GM04503 (cell line): ENCODE measurements at places on chromosomes 2 and 18.

GRCh38 chr2:168215813-168216212, 31.6 kb downstream of the STK39 start:
- no peak for DNase-seq

DNA sequence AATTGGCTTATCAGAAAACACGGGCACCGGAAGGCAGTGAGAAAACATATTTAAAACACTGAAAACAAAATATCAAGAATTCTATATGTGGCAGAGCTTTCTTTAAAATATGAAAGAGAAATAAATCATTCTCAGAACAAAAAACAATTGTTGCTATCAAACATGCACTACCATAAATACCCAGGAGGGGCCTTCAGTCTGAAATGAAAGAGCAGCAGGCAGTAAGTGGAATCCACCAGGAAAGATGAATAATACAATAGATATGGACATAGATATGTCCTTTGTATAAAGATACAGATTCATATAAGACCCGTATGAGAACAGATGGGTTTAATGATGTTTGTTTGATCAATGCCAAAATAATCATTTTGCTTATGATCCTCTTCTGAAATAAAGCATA, 142.0 kb downstream of the TMEM18 start:
- no peak for DNase-seq

GRCh38 chr2:4370422-4371090, 667.2 kb downstream of the DCDC2C start:
- no peak for DNase-seq

DNA sequence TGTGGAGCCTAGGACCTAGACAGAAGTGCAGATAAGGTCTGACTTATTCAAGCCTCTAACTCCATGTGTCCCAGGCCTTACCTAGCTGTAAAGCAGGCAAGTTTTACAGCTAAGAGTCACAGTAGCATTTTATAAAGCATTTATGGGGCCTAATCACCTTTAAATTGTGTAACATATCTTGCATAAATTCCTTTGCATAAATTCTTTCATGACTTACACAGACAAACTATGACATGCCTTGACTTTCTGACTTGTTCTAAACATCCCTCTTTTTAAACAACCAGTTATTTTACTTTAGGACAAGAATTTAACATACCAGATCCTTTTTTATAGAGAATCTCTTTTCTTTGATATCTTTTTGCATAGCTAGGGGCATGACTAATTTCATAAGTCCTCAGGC, 1257.8 kb upstream of the NRXN1 start:
- no peak for DNase-seq

DNA sequence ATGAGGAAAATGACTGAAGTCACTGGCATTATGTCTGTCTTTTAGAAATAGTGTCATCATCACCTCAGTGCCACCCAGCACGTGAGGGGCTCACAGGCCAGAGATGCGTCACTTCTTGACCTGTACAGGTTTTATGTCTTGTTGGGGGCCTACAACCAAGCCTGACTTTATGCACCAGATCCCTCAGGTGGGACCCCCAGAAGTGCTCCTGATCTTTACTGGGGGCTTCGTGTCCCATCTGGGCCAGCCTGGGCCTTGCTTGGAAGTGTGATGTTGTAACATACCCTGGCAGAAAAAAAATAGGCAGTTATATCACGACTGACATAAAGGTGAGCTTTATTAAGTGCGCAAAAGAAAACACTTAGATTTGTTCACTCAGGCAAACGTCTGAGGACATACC, 21.5 kb upstream of the GNAL start:
- no peak for DNase-seq

GRCh38 chr2:152924722-152925121, 206.3 kb downstream of the ARL6IP6 start:
- DNase-seq, result no peak

DNA sequence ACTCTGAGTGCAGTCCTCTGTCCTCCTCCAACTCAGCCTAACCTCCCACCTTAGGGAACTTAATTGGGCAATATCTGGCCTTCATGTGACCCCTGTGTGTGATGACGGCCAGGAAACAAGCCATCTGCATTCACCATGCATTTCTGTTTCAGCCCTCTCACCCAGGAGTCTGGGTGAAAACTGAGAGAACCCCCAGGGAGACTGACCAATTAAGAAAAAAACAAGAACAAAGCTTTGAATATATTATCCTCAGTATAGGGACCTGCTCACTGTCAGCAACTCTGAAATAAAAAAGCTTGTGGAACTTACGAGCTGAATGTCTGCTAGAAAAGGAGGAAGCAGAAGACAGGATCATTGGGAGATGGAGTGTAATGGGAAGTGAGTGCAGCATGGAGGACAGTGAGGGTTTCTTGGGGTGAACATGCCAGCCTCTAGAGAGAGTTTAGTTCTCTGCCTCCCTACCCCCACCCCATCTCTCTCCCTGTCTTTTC, 9.5 kb downstream of the MAPRE2 start:
- no peak for DNase-seq

- no peak for DNase-seq
Measured at GRCh38 chr2:181407171-181407570, 50.0 kb upstream of the ITGA4 start.

DNA sequence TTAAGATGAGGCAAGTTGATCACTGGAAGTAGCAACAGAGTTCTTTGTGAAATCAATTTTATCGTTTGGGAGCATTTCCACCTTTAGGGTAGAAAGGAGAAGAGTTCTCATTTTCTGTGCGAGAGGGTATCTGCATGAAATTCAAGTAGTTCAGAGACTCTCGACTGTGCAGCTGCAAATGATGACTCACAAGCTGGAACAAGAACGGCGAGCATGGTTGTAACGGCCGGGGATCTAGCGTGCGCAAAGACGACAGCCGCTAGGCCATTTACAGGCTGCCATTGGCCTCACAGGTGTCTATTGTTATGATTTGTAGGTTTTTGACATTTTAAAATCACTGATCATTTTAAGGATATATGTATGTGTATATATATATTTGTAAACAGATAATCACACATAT, 5.2 kb downstream of the KLHL29 start:
- DNase-seq, result no peak

GRCh38 chr2:25566694-25567093, 106.7 kb downstream of the DTNB start:
- DNase-seq, result no peak
